ENCODE measurements at places on chromosomes 7 and 10. TPM values are rescaled to one million over a fixed set of nuclear protein-coding genes. Genes with fewer than 3 reads are reported as not detected.

The HMX3 gene
- total RNA-seq = not detected

The KNDC1 gene
- total RNA-seq = 0.44 TPM

The OR2A5 gene
- not detected for total RNA-seq

The SPDYE16 gene
- 0.08 TPM for total RNA-seq

The PRKCQ gene
- 0.60 TPM for total RNA-seq

The CALD1 gene
- 61.2 TPM for total RNA-seq

The HSPA12A gene
- total RNA-seq = 12.9 TPM

The ANKRD1 gene
- 19.4 TPM for total RNA-seq

The TRDMT1 gene
- total RNA-seq = 3.0 TPM

The HMX2 gene
- total RNA-seq = not detected
